ENCODE measurements at places on chromosomes 5 and 9. TPM values are rescaled to one million over a fixed set of nuclear protein-coding genes. Genes with fewer than 3 reads are reported as not detected.
A peak's percentile ranks its signal among the peaks of the same experiment; 100 is the strongest.

- no peak for ATAC-seq
Observed at GRCh38 chr5:43227655-43228054, 35.6 kb downstream of the NIM1K start.

DNA sequence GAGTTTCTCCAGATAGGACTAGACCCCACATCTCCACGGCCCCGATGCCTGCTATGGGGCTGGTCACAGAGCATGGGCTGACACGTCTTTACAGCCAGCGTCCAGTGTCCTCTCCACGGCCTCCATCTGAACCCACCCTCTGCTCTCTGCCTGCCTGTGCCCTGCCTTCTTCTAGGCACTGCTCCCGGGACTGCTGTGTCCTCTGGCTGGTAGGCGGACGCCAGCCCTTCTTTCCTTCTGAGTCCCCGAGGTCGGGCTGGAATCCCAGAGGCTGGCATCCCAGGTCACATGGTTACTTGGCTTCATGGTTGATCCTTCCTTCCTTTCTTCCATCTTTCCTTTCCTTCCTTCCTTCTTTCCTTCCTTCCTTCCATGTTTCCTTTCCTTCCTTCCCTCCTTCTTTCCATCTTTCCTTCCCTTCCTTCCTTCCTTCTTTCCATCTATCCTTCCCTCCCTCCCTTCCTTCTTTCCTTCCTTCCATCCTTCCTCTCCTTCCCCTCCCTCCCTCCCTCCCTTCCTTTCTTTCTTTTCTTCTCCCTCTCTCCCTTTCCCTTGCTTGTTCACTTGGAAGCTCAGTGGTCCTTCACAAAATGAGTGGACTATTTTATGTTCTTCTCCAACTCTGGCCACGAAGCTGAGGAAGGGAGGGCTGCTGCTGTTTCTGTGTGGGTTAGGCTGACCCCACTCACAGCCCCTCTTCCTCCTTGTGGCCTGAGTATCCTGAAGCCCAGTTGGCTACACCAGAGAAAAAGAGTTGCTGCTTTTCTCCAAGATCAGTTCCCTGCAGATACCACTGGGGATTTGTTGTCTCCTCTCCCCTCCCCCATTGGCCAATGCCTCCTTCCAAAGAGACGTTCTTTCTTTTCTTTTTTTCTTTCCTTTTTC, 66.8 kb upstream of the NEURL1B start:
- no peak for ATAC-seq

- ATAC-seq, result no peak
Observed at GRCh38 chr9:27572061-27572460, 1.2 kb downstream of the C9orf72 start.

DNA sequence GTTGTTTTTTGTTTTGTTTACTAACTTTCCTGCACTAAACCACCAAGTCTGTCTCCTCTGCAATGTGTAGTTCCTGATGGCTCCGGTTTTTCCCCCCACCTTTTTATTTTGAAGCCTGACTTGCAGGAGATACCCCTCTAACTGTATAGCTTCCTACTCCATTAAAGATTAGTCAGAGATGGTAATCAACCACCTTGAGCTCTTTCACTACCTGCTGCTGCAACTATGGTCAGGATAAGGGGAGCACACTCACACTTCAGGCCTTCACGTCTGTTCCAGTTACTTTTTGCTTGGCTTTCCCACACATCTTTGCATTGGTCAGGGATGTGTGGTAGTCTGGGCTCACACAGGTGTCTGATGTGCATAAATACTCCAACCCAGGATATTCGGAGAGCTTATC, 63.4 kb downstream of the NR6A1 start:
- no peak for ATAC-seq

DNA sequence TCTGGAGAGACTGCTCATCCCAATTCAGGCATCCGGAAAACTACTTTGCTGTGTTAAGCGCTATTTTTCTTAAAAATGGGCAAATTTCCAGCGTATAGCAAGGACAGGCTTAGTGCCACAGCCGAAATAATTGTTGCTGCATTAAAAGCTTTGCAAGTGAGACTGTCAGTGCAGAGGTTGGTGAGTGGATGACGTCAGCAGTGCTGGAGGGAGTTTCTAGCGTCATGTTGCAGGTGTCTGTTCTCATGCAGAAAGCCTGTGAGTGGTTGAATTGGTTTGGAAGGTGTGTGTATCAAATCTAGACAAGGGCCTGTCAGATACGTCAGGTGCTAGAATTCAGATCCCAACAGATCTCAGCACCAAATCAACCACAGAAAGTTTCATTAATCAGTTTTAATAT, 204.4 kb downstream of the TRIO start:
- no peak for ATAC-seq

DNA sequence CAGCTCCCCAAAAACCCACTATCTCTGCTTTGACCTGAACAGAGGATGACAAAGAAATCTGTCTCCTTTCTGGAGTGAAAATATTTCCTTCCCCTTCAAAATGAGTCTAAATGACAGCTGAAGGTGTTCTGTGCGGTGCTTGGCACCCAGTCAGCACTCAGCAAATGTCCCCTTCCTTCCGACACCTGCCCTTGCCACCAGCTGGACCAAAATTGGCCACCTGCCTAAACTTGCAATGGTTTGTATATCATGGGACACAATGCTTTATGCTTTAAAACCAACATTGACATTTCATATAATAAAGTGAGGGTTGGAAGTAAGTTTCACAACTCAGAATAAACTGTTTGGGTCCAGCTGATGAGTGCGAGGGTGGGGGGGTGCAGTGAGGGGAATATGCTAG, 7.5 kb upstream of the TTC1 start:
- ATAC-seq, result no peak

DNA sequence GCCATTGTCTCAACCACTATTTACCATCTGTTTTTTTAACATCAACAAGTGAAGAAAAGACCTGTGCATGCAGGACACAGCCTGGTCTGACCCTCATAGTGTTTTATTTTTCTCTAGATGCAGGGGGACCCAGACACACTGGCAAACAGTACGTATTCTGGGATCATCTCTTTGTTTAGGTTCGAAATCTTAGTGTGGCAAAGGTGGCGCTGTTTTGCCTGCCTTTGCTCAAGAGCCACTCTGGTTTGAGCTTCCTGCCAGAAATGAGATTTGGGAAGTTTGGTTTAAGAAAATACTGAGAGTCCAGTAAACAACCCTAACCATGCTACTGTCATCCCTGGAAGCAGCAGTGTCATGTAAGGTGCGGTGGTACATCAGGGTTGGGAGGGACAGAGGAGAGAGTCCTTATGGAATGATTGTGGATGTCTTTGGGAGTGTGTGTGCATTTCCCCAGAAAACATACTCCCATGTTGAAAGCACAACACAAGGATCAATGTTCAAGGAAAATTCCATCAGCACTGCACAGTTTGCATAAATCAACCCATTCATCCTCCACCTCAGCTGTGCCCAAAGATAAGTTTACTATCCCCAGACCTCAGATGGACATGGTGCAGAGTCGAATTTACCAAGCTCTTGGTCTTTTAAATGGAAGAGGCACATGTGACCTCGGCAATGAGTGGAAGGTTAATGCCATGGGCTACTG, 34.0 kb upstream of the FLT4 start:
- no peak for ATAC-seq

- no peak for ATAC-seq
Observed at GRCh38 chr5:171952021-171952420, 54.4 kb downstream of the FBXW11 start.

DNA sequence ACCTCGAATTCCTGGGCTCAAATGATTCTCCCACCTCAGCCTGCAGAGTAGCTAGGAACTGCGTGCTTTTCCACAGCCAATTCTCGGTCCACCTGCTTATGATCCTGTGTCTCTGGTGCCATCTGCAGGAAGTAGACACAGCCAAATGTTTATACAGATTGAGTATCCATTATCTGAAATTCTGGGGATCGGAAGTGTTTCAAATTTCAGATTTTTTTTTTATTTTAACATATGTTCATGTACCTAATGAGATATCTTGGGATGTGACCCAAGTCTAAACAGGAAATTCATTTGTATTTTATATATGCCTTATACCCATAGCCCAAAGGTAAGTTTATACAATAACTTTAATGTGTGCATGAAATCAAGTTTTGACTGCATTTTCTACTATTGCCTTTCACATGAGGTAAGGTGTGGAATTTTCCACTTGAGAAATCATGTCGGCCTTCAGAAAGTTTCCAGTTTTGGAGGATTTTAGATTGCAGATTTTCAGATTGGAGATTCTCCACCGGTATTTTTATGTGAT, 89.5 kb downstream of the ESM1 start:
- peak; percentile 59 for ATAC-seq

DNA sequence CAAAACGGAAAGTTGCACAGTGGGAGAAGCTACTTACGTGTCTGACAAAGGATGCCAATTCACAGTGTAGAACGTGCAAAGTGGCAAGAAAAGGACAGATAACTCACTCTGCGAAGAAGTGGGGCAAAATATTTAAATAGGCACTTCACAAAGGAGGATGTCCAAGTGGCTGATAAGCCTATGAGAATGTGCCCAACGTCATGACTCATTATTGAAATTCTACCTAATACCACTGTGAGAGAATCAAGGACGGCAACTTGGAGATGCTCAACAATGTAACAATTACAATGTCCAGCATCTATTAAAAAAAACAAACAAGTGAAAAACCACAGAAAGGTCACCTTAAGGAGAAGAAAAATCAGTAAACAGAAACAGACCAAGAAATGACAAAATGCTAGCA, 59.0 kb downstream of the NACC2 start:
- no peak for ATAC-seq

DNA sequence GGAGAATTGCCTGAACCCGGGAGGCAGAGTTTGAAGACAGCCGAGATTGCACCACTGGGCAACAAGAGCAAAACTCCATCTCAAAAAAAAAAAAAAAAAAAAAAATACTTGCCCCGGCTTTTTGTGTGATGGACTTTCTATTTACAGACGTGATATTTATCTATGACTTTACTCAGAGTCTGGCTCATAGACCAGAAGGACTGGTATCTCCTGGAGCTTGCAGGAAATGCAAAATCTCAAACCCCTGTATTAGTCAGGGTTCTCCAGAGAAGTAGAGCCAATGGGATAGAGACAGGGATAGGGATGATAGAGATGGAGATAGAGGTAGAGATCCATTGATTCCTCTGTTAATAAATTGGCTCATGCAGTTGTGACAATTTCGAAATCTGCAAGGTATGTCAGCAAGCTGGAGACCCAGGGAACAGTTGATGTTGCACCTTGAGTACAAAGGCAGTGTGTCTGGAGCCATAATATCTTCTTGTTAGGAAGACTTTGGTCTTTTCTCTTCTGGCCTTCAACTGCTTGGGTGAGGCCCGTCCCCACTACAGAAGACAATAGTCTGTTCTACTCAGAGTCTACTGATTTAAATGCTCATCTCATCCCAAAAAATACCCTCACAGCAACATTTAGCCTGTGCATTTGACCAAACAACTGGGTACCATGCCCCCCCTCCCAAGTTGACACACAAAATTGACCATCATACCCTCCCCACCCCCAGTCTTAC, 195.4 kb upstream of the MSX2 start:
- ATAC-seq, result peak; percentile 25

- no peak for ATAC-seq
Observed at GRCh38 chr9:18384066-18384465, 89.9 kb upstream of the ADAMTSL1 start.

DNA sequence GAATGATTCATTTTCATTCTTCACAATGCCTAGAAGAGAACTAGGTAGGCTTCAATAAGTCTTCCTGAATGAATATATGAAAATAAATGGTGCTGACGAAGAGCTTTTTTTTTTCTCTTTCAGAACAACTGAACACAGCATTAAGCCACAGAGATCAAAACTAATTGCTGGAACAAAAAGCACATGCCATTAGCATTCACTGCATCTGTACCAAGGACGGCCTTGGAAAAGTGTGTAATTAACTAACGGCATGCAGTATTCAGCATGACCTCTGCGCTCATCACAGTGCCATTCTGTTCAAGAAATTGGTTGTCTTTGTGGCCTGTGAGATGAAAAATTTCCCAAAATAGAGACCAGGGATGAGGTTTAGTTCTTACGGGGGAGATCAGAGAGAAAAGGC, 99.3 kb downstream of the NUDT12 start:
- no peak for ATAC-seq

DNA sequence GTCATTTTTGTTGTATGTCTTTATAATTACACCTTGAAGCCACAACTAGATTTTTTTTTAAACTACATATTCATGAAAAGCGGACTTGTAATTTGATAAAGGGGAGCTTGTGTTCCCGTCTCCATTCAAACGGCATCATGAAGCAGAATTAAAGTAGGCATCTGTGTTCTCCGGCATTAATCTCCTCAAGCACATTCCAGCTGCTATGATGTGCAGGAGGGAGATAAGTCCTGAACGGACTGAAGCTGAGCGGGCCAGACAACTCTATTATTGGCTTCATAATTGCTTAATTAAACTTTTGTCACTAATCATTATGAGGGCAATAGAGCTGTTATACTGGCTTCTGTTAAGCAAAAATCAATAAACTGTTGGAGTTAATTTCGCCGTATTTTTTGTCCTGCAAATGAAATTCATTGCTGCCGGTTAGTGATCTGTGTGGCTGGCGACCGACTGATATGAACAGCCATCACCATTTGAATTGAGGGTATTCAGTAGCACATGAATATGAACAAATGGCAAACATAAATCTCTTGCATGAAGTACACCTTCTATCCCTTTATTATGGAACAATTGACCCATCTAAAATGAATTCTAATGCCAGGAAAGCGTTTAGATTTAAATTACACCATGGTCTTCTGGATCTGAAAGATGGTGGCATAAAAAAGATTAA, 408.8 kb upstream of the IRX1 start:
- ATAC-seq, result no peak

Gene NUDCD2
- total RNA-seq, result 27.7 TPM

Gene VCAN
- 3.1 TPM for total RNA-seq

Gene CFAP90
- total RNA-seq, result not detected

Gene DIPK1B
- total RNA-seq, result 0.76 TPM

Gene ZNF354C
- 1.2 TPM for total RNA-seq

Gene OR1L8
- not detected for total RNA-seq

Data from esophagus mucosa (tissue), 1 donor.